ENCODE measurements at places on chromosomes 5 and 9.

DNA sequence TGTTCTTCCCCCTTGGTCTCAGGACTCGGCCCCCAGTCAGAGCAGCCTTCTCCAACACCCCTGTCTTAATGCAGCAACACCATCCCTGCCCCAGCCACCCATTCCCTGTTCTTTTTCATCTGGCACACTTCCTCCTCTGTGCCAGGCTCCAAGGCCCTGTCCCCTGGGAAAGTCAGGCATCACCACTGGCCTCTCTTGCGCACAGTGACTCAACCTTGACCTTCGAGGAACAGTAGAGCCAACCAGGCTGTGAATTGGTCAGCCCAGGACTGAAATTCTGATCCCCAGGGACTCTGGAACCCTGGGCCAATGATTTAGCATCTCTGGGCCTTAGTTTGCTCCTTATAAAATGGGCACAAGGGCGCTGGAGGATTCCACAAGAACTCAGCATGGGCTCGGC is 10.5 kb upstream of the RALGDS start:
- no peak for DNase-seq

- no peak for DNase-seq
Observed at GRCh38 chr9:136426787-136427186, 12.9 kb downstream of the INPP5E start.

GRCh38 chr9:130895038-130895437 is 1.6 kb downstream of the QRFP start:
- DNase-seq, result no peak

DNA sequence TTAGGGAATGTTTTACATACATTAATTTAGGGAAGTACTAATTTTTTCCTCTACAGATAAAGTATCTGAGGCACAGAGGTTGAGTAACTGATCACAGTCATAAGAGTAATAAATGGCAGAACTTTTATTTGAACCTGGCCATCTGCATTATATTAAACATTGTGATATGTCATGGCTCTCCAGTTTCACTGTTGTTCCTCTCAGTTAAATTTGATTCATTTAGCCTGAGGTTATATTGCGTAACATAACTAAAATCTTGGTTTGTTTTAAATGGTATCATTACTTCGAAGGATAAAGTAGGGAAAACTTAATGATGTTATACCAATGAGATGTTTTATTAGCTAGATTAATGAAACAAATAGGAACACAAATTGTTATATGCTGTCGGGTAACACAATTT is 284.4 kb downstream of the KDM4C start:
- DNase-seq, result no peak

DNA sequence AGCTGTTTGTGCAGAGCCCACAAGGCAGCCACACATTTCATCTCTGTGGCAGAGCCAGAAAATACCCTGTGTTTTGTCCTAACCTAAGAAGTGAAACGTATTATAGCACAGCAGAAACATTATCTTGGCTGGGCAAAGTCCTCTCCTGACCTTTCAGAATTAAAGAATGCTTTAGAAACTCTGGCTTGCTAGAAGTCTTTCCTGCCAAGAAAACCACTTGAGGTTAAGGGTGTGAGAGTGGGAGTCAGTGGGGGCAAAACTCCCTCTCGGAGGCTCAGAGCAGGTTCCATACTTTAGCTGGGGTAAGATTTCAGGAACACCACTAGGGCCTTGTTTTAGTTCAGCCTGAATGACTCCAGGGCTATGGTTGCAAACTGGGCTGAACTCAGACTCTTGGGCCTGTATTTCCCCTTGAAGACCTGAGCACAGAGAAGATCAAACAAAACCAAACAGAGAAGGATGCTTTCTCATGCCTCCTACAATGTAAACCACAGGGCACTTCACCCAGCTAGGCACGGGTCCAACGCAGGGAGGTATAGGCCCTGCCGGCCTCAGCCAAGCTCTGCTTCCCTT is 48.0 kb downstream of the ZNF366 start:
- DNase-seq, result no peak

GRCh38 chr9:97179616-97180015 is 127.8 kb upstream of the CCDC180 start:
- DNase-seq, result no peak

- no peak for DNase-seq
Observed at GRCh38 chr5:132822650-132823480, 7.6 kb downstream of the SHROOM1 start.

- no peak for DNase-seq
Observed at GRCh38 chr9:95791286-95791685, 84.2 kb upstream of the ERCC6L2 start.

- no peak for DNase-seq
Observed at GRCh38 chr5:122743261-122743660, 31.6 kb upstream of the SNX2 start.

- DNase-seq, result no peak
Observed at GRCh38 chr5:158552241-158552640, 547.5 kb downstream of the EBF1 start.

- no peak for DNase-seq
Observed at GRCh38 chr9:101226161-101226560, 158.6 kb downstream of the BAAT start.

- no peak for DNase-seq
Observed at GRCh38 chr5:172640139-172640538, 924 bp upstream of the NEURL1B start.

DNA sequence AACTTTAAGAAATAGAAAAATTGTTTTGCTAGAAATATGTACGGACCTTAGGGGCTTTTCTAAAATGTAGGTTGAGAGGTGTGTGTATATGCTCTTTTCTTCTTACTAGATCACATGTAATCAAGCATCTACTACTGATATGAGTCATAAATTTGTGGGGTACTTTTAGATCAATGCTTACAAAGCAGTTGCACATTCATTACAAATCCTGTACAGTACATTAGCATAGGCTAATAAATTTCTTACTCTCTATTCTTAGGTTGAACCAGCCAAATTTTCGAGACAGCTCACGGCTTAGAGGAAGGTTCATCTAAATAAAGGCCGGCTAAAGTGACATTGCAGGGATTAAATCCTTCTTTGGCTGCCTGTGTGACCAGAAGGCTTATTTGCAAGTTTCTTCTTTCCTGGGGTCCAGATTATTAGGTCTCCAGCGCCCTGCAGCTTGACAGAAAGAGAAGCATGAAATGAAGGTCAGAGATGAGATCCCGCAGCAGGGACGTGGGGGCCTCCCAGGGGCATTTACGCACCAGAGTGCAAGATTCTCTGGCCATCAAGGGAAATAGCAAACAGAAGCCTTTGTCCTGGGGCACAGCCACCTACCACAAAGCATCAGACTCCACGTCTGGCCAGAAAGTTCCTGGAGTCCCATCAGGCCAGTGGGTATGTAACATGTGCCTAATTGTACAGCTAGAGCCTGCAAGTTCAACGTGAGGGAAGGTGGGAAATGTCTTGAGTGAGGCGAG is 53.0 kb downstream of the NIM1K start:
- no peak for DNase-seq

DNA sequence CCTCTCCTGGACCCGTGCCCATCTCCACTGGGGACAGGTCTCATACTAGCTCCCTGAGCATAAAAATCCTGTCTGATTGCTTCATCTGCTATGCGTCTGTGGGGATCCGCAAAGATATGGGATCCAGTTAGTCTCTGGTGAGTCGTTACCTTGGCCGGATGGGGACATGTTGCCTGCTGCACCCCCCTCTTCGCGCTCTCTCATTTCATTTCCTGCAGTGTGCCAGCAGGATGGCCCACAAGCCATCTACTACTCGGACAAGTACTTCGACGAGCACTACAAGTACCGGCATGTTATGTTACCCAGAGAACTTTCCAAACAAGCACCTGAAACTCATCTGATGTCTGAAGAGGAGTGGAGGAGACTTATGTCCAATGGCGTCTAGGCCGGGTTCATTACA is 17.0 kb upstream of the CEP78 start:
- no peak for DNase-seq

DNA sequence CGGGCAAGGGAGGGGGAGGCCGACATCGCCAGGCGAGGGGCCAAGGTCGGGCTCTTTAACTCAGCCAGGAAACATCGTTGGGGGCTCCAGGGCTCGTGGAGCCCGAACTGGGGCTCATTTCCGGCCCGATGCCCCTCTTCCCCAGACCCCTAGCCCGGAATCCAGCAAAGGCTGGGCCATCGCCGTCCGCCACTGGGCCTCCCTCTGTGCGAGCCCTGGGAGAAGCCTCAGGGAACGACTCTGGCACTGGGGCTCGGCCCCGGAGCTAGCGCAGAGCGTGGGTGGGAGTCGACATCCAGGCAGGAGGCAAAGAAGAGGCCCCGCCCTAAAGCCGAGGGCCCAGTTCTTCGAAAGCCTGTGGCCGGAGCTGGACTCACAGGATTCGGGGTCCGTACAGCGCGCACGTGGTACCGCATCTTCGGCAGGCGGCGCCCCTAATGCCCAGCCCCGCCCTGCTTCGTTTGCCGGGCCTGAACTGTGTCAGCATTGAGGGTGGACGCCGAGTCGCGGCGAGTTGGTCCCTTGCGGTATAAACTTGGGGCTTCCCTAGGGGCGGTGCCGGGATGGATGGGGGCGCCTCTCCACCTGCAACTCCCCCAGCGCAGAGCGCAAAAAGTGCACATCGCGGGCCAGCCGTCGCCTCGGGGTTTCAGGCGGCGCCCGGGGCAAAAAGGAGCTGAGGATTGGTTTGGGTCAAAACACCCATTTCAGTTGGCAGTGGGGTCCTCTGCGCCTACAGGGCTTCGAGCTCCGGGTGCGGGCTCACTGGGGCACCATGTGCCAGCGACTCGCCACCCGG is 3.6 kb upstream of the PAX5 start:
- no peak for DNase-seq

- DNase-seq, result no peak
Observed at GRCh38 chr9:94788570-94789105, 62.1 kb downstream of the AOPEP start.

- no peak for DNase-seq
Observed at GRCh38 chr9:88898039-88898720, 93.1 kb upstream of the S1PR3 start.

GRCh38 chr5:3394891-3395599 is 200.6 kb upstream of the IRX1 start:
- no peak for DNase-seq

DNA sequence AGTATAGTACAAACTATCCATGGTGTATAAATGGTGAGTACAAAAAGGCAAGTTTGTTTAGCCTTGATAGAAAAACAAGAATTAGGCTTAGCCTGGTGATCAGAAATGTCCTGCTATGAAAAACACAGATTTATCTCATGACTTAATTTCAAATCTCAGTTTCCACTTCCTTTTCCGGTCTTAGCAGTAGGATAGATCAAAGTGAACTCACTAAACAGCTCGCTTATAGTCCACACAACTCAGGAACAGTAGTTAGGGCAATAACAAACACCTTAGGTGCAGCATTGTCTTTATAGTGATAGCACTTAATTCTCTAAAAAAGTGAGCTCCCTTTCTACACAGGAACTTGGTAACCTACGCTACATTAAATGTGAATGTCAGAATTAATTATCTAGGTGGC is 11.4 kb downstream of the GOLGA1 start:
- no peak for DNase-seq

- no peak for DNase-seq
Observed at GRCh38 chr5:83436276-83436675, 35.3 kb upstream of the VCAN start.

- DNase-seq, result no peak
Observed at GRCh38 chr9:119868694-119869093, 499.5 kb upstream of the BRINP1 start.

DNA sequence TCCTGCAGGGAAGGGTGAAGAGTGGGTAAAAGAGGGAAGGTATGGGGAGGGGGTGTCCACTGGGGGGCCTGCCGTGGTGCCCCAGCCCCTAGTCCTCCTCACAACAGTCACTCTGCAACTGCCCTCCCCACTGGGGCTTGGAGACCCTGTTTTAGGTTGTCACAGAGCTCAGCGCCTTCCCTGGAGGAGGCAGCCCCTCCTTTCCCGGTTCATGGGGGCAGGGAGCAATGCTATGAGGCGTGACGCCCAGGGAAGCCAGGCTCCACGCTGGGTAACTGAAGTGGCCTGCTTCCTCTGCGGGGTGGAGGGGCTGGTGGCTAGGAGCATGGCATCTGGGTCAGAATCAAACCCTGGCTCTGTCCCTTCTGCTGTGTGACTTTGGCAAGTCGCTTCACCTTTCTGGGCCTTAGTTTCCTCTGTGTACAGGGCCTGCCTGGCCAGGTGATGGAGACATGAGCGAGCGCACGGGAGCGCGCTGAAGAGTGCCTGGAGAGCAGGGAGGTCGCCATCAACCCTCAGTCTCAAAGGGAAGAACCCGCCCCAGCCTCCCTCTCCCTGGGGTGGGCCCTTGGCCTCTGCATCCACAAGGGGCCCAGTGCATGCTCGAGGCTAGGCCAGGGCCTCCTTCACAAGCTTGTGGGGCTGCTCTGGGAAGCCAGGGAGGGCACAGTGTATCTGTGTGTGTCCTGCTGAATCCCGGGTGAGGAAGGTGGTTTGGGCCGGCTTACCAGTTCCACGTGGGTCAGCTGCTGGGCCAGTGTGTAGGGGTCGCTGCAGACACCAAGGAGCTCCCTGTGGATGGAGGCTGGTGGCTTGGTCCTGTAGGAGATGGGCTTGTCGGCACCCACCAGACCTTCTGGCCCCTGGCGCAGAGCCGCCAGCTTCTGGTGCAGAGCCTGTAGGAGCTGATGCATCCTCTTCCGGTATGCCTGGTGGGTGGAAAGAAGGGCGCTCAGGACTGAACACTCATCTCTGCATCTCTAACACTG is 56.4 kb upstream of the RNF130 start:
- DNase-seq, result no peak

GRCh38 chr5:156328161-156328560 is 1.2 kb downstream of the SGCD start:
- DNase-seq, result no peak

DNA sequence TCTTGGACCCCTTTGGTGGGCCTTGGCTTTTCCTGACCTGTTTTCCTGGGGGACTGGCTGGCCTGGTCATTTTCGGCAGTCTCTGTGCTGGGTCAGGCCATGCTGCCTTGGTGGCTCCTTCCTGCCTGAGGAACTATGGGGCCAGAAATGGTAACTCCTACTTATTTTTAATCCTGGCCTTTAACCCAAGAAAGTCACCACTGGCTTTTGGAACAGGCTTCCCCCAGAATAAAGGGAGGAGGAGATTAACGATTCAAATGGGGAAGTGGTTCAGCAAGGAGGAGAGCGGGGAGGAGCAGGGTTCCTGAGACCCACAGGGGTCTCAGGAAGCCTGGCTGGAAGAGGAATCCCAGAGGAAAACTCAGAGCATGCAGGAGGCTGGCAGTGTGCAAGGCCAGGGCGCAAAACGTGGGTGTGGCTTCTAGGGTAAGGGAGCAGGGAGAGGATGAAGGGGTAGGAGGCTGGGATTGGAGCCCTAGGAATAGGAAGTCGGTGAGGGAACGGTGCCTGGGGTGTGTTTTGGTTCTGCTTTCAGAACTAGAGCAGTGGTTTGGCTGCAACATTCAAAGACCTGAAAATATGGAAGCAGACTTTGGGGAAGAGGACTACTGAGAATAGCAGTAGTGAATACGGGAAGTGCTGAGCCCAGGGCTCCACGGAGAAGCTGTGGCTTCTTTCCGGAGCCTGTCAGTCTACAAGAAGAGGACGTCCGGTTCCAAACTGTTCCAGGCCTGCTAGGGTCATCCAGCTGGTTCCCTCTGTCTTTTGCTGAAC is 271.1 kb upstream of the KLF4 start:
- no peak for DNase-seq

DNA sequence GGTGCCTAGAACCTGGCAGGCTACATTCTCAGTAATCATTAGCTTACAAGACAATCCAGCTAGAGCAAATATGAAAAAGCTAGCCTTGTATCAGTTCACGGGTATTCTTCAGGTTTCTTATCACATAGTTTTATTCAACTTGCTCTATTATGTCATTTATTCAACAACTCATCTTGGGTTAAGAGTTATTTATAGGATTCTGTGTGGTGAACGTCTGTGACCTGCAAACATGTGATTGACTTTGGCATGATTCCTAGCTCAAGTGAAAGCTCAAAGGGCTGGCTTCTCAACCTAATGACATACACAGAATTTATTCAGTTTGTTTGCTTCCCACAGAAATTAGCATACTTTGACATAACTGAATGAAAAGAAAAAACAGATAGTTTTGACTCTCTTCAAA is 173.1 kb downstream of the PLPPR1 start:
- no peak for DNase-seq
